Activated CD4-positive, alpha-beta T cell treated with anti-CD3 and anti-CD28 coated beads for 1 hour (primary cell): ENCODE measurements at places on chromosomes 5 and 9.

DNA sequence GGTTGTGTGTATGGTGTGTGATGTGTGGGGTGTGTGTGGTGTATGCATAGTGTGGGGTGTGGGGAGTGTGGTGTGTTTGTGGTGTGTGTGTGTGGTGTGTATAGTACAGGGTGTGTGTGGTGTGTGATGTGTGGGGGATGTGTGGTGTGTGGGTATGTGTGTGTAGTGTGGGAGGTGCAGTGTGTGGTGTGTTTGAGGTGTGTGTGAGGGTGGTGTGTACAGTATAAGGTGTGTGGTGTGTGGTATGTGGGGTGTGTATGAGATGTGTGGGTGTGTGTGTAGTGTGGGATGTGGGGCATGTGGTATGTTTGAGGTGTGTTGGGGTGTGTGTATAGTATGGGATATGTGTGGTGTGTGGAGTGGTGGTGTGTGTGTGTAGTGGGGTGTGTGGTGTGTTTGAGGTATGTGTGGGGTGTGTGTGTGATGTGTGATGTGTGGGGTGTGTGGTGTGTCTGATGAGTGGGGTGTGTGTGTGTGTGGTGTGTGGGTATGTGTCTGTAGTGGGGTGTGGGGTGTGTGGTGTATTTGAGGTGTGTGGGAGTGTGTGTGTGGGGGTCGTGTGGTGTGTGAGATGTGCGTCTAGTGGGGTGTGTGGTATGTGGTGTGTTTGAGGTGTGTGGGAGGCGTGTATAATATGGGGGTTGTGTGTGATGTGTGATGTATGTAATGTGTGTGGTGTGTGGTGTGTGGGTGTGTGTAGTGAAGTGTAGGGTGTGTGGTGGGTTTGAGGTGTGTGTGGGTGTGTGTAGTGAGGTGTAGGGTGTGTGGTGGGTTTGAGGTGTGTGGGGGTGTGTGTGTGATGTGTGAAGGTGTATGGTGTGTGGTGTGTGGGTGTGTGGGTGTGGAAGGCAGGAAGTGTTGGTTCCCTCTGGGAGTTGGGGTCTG lies 8.6 kb downstream of the ECSCR start:
- no peak for DNase-seq

- peak; percentile 34 for DNase-seq
Measured at GRCh38 chr9:135905380-135906258, 1.7 kb downstream of the CAMSAP1 start.

DNA sequence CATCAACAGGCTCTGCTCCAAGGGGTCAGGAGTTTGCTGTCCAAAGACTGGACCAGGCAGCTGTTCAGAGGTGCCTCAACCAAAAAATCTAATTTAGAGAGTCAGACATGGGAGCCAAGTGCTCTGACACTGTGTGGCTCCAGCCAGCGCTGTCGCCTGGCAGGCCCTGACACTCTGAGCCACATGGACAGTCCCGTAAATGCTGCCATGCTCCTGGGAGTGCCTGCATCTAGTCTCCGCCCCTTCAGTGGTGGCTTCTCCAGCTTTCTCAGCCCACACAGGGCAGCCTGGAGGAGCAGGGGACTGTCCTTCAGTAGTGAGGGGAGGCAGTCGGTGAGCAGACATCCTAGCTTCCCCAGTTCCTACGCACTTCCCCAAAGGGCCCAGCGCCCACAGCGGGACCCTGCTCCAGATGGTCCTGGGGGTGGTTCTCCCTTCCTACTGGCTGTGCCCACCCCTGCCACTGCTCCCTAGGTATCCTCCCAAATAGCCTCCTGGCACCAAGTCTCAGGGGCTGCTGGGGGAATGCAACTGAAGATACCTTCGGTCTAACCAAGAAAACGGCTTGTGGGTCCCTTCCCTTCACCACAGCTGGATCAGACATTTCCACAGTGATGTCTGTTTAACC lies 72.3 kb downstream of the SHC3 start:
- no peak for DNase-seq

GRCh38 chr9:78351816-78352215 lies 54.9 kb downstream of the PSAT1 start:
- DNase-seq, result no peak
